ENCODE measurements at places on chromosomes 1 and 21. TPM values are rescaled to one million over a fixed set of nuclear protein-coding genes. Genes with fewer than 3 reads are reported as not detected.

Gene TCHH
- total RNA-seq, result not detected

Gene MCOLN2
- 0.18 TPM for total RNA-seq

Gene LCE1E
- not detected for total RNA-seq

Gene TSTD1
- total RNA-seq, result 44.2 TPM

Gene GLMP
- total RNA-seq, result 38.7 TPM

Gene VTCN1
- total RNA-seq, result not detected

Gene LYPD8
- not detected for total RNA-seq

Gene ELK4
- 28.2 TPM for total RNA-seq

Gene SELENOF
- total RNA-seq, result 187 TPM

Gene MAB21L3
- not detected for total RNA-seq

Gene CELA2A
- total RNA-seq, result not detected

DNA sequence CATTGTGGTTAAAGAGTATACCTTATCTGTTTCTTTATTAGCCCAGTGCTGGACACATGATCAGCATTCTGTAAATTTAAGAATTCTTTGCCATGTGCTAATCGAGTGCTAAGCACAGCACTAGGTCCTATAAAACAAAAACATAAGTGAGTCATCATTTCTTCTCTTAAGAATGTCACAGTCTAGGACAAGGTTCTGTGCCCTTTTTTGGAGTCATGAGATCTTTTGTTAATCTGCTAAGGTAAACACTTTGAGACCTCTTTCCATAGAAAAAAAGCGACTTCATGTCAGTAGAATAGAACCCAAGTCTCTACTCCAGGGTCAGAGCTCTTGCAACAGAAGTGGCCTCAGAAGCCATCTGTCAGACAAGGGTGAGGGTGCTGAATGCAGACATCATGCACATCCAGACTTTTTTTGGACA is 70.0 kb upstream of the NFIA start:
- DNase-seq, result no peak

- DNase-seq, result no peak
Measured at GRCh38 chr1:43344267-43344850, 6.7 kb downstream of the MPL start.

DNA sequence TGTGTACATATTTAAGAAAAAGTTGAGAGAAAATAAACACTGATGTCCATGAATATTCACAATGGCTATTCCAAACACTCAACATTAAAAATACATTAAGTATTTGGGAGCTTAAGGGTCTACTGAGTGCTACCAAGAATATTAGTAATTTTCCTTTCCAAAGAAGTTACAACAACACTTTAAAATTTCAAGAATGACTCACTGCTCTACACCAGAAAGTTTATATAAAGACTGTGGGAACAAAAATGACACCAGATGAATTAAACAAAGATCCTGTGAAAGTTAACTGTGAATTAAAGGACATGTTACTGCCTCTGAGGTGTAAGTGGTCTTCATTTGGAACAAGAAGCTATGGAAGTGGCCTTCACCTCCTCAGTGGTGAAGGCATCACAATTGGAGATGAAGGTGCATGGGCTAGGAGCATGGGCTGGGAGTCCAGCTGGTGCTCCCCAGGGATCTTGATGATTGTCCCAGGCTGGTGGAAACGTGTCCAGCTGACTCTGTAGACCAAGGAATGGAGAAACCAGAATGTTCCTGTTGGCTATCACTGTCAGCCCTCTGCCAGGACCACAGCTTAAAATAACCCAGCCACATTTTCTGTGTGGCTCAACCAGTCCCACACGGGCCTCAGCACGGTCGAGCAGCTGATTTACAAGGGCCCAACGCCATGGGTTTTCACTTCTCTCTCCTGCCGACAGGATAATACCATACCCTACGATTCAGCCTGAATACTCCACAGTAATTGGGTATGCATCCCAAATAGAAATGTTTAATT is 28.8 kb downstream of the TAF5L start:
- DNase-seq, result no peak

DNA sequence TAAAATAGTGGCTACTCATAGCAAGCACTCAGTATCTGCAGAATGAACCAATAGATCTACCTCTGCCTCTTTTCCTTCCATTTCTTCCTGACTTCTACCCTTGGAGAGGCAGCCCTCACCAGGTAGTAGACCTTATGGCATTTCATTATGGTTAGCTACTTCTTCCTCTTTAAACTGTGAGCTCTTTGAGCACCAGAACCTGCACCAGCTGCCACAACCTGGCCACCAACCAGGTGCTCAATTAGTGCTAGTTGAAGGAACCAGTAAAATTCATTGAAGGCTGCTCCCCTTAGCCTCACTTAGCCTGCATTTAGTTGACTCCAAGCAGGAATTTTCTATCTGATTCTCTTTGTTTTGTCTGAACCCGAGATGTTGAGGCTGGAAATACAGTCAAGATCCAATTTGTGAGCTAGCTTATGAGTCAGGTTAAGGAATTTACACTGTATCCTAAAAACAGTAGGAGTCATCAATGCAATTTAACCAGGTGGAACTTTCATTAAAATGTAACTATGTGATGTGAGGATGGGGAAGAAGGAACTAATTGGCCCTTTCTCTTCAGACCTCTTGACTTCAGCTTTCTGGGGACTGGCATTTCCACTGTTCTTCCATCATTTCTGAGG is 81.5 kb upstream of the UBE2U start:
- DNase-seq, result no peak

- DNase-seq, result no peak
Measured at GRCh38 chr1:107683683-107684082, 281.3 kb downstream of the VAV3 start.

DNA sequence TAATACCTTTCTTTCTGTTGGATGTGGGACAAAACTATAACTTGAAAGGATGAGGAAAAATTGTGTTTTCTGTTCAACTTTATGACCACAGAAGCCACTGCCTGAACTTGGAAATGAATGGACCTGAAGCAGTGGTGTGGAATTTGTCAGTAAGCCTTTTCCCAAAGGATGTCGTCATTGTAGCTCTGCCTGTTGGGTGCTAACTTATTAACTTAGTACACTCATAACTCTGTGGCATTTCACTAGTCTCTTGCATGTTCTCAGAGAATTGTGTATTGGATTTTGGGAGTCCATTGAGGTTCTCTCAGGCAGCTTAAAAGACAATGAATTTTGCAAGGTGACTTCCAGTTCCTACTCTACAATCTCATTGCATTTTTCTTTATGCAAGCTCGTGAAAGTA is 49.6 kb downstream of the KCNK2 start:
- no peak for DNase-seq

GRCh38 chr1:110390692-110391245 is at the start of gene SLC16A4:
Gene SLC16A4, minus strand, starts transcription at chr1:110391026. Its CDS starts 1,703 bp downstream, at chr1:110389323.
- DNase-seq, result peak; percentile 10

- no peak for DNase-seq
Measured at GRCh38 chr1:162678439-162678838, 46.2 kb downstream of the DDR2 start.

GRCh38 chr1:226365831-226366231 is 42.1 kb downstream of the PARP1 start:
- DNase-seq, result peak; percentile 8

- no peak for DNase-seq
Measured at GRCh38 chr1:57678138-57678537, 254.3 kb upstream of the DAB1 start.

DNA sequence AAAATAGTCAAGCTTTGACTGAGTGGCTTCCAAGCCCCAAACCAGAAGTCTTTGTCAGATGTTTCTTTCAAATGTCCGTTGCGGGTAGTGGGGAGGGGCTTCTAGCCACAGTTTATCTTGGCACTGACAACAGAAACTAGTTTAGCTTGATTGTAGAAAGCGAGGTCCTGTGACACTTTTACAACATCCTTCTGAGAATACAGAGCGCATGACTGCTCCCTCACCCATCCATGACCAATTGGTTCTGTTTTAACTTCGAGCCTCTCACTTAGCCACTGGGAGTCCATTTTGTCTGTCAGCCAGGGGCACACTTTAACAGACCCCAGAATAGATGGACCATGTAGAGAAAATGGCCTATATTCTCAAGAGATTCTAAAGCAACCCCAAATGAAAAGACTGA is 199.2 kb upstream of the ST6GALNAC5 start:
- no peak for DNase-seq

DNA sequence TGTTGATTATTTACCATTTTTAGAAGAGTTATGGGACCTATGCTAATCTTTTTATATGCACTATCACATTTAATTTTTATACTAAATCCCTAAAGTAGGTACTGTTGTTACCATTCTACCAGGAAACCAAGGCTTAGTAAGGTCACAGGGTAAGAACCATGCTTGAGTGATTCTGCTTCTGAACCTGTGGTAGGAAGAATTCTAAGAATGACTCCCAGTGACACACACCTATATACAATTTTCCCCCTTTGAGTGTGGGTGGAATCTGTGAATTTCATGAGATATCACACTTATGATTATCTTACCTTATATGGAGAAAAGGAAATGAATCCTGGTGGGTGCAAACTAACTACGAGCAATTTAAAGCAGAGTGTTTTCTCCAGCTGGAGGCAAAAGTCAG is 391.0 kb downstream of the USH2A start:
- no peak for DNase-seq

DNA sequence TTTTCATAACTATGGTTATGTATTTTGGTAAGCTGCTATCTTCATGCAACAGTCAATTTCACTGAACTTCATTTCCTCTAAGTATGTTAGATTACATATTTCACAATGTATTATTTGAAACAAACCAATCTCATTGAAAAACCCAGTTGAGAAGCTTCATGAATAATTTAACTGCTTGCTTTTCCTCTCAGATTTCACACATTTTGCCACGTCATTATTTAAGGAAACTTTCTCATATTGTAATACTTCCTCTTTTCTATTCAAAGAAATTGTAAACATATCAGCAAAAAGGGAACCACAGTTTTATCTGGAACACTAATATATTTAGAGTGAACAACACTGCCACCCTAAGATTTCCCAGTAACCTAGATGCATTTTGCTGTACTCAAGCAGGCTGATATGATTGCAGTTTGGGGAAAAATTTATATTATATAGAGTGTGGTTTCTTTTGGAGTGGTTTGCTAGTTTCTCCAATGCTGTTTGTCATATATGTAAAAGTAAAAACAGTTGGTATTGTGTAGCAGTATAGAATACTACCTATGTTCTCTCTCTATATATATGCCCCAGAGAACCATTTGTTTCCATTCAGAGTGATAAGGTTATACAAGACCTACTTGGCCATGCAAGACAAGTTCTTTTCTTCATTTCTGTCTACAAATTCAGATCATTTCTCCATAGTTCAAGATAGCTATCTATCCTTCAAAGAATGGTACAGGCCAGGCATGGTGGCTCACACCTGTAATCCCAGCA is 28.4 kb upstream of the AHCTF1 start:
- peak; percentile 32 for DNase-seq

- no peak for DNase-seq
Measured at GRCh38 chr1:93888900-93889299, 9.9 kb upstream of the DNTTIP2 start.

DNA sequence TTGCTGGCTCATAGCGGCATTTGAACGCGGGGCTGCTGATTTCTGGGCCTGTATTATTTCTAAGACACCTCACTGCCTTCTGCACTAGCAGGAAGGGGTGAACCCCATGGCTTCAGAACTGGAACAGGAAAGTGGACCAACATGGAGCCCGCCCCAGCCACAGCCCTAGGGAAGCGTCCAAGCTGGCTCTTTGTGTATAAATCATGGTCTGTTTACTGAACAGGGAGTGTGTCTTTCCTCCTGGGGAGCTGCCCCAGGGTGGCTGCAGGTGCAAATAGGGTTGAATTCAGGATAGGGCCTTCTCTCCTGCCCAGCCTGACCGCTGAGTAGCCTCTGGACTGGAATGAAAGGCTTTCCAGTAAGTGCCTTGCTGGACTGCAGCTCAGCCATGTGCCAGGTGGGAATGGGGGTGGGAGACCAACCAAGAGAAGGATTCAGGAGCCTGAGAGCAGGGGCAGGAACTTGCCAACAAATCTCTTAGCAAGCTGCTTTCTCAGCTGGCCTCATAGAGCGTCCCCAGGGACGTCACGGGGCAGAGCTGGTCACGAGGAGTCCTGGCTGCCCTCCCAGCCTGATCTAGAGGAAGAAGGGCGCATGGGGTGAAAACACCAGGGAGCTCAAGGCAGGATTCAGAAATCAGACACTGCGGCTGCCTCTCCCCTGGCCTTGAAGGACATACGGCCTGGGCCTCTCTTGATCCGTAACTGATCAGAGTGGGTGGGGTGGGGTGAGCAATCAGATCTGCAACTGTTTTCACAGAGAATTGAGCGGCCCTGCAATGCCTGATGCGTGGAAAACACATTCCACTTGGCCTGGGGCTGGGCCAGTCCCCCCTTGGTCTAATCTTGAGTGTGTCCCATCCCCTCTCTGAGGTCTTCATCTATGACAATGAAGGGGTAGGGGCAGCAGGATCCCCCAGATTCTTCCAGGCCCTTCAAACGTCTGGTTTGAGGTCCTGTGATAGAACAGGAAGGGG is 56.5 kb upstream of the SELENON start:
- DNase-seq, result peak; percentile 26

- DNase-seq, result no peak
Measured at GRCh38 chr1:205375835-205376545, 19.3 kb upstream of the KLHDC8A start.

- peak; percentile 53 for DNase-seq
Measured at GRCh38 chr1:223741861-223742260, 29.5 kb downstream of the CAPN2 start.

GRCh38 chr1:22886211-22886610 is 86.5 kb downstream of the LACTBL1 start:
- DNase-seq, result no peak

- DNase-seq, result no peak
Measured at GRCh38 chr1:36433102-36433501, 17.1 kb downstream of the OSCP1 start.

GRCh38 chr21:43369124-43369523 is 57.8 kb downstream of the SIK1 start:
- no peak for DNase-seq

GRCh38 chr1:24857507-24858133 is 72.5 kb downstream of the RUNX3 start:
- no peak for DNase-seq

- DNase-seq, result no peak
Measured at GRCh38 chr1:63261736-63262458, 60.5 kb upstream of the FOXD3 start.

GRCh38 chr21:38255571-38256117 is 1.1 kb upstream of the KCNJ15 start:
- DNase-seq, result no peak

GRCh38 chr1:23152966-23153684 is 15.5 kb downstream of the LUZP1 start:
- DNase-seq, result no peak

GRCh38 chr1:108896146-108897145 is 19.7 kb downstream of the GPSM2 start:
- no peak for DNase-seq

- DNase-seq, result peak; percentile 8
Measured at GRCh38 chr1:180252638-180253536, 22.8 kb downstream of the LHX4 start.

DNA sequence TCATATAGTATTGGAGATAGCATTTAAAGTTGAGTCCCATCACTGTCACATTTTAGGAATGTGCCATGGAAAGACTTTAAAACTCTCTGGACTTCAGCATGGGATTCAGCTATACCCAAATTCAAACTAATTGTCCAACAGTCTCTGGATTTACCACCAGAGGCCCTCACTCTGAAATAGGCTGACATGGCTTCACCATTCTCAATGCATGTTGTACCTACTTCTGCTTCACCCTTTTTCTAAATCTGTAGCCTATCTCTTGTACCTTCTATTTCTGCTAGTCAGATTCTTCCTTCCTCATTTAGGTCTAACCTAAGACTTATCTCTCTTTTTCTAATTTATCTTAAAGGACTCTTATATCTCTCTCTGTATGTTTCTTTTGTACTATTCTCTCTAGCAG is 512.7 kb upstream of the ZRANB2 start:
- DNase-seq, result no peak
